ENCODE measurements at places on chromosomes 12 and 14.

DNA sequence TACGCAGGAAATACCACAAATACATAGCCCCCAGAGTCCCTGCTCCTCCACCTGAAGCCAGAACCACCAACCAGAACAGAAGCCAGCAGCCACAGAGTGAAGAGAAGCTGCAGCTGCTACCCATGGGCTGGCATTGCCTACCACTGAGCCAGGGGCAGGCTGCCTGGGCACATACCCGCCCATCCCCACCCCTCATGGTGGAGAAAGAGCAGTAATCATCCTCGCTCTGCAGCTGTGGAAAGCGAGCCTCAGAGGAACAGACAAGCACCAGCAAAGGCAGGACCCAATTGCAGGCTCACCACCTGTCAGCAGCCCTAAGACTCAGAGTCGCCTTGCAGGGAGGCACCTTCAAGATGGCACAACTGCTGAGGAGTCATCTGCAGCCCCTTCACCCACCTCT lies 11.2 kb upstream of the CD9 start:
- H3K27ac ChIP-seq = no peak overlapping the region
- no peaks in the 10 kb centered on the region for H3K36me3 ChIP-seq
- no peak for DNase-seq
- H3K27me3 ChIP-seq = peaks cover 17% of the 10 kb centered on the region
- H3K4me3 ChIP-seq = no peak overlapping the region
- H3K4me1 ChIP-seq = peaks cover 3% of the 10 kb centered on the region

DNA sequence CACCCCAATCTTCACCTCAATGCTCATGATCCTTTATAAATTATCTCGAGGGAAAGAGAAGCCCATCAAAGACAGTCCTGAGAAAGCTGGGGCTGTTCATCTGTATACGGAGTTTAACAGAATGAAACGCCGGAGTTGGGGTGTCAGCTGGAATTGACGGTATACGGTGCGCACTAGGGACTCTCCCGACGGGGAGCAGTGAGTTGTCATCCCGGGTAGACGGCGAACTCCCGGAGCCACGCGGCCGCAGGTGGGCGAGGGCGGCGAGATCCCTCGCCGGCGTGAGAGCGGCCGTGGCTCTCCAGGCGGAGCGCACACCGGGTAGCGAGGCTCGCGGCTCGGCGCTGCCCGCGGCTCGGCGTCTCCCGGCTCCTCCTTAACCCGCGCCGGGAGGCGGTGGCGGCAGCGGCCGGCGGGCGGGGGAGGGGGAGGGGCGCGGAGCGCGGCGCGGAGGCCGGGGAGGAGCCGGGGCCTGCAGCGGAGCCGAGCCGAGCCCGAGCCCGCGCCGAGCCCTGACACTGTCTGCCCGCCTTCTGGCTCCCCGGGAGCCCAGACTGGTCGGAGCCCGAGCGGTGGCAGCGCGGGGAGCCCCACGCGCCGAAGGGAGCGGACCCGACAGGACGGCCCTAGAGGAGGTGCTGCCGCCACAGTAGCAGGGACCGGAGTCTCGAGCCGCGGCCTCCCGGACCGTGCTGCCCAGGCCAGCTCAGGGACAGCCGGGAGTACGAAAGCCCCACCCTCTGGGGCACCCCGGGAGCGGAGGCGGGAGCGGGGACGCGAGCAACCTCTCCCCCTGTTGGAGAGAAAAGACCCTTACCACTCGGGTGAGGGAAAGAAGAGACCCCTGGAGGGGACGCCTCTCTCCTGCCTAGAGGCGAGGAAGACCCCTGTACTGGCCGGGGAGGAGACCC lies at the start of gene FOXJ2:
Gene FOXJ2, plus strand, starts transcription at position 475 of the 911 bp plus-strand sequence. CDS start 7,117 bp downstream, outside the sequence.
- peaks cover 54% of the 10 kb centered on the region for H3K4me1 ChIP-seq
- DNase-seq = no peak
- peaks cover 2% of the 10 kb centered on the region for H3K36me3 ChIP-seq
- H3K27me3 ChIP-seq = no peaks in the 10 kb centered on the region
- H3K4me3 ChIP-seq = peak within 1 kb of the TSS; percentile 87
- peak within 1 kb of the TSS; percentile 87 for H3K27ac ChIP-seq

DNA sequence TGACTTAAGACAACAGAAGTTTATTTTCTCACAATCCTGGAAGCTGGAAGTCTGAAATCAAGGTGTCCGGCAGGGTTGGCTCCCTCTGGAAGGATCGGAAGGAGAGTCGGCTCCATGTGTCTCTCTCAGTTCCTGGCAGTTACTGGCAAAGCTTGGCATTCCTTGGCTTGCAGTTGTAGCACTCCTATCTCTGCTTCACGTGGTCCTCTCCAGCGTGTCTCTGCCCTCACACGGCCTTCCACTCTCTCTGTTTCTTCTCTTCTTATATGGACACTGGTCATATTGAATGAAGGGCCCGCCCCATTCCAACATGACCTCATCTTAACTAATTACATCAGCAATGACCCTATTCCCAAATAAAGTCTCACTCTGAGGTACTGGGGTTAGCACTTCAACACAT lies 60.1 kb upstream of the TUNAR start:
- no peak overlapping the region for H3K27ac ChIP-seq
- H3K4me1 ChIP-seq = no peaks in the 10 kb centered on the region
- no peak for DNase-seq
- peaks cover 28% of the 10 kb centered on the region for H3K27me3 ChIP-seq
- no peak overlapping the region for H3K4me3 ChIP-seq

DNA sequence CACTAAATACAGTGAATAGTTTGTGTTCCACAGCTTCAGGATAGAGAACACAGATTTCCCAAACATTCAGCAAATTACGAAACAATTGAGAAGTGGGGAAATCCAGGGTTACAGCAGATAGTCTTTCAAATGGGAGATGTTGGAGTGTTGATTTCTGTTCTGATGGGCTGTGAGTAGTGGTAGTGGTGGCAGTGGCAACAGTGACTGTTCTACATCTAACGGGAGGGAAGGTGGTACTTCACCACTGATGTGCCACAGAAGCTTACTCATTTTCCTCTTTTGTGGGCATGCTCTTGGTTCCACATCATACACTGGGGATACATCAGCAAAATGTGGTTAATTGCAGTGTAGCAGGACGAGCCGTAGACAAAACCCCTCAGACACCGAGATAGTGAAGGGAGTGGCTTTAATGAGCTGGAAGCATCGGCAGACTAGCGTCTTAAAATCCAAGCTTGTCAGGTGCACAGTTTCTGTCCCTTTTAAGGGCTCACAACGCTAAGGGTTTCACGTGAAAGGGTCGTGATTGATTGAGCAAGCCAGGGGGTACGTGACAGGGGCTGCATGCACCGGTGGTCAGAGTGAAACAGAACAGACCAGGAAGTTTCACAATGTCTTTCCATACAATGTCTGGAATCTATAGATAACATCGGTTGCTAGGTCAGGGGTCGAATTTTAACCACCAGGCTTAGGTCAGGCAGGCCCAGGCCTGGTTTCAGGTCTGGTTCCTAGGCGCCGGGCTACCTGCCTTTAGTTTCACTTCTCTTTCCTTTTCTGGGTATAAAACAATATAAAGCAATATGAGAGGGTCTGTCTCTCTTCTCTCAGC lies 330.6 kb upstream of the FBXO33 start:
- no peak for DNase-seq
- H3K4me3 ChIP-seq = no peak overlapping the region
- no peak overlapping the region for H3K27ac ChIP-seq
- peaks cover 10% of the 10 kb centered on the region for H3K27me3 ChIP-seq
- no peaks in the 10 kb centered on the region for H3K36me3 ChIP-seq

- peak overlapping the region; percentile 33 for H3K27ac ChIP-seq
- H3K4me3 ChIP-seq = no peak overlapping the region
- no peaks in the 10 kb centered on the region for H3K27me3 ChIP-seq
- H3K4me1 ChIP-seq = peaks cover 42% of the 10 kb centered on the region
Measured at GRCh38 chr12:111443086-111443485, 37.4 kb downstream of the SH2B3 start.

- no peaks in the 10 kb centered on the region for H3K27me3 ChIP-seq
- no peaks in the 10 kb centered on the region for H3K36me3 ChIP-seq
- no peak overlapping the region for H3K27ac ChIP-seq
- peaks cover 3% of the 10 kb centered on the region for H3K4me1 ChIP-seq
- no peak for DNase-seq
Measured at GRCh38 chr12:40726366-40726765, 34.1 kb downstream of the CNTN1 start.
